Smooth muscle cell of the brain vasculature (primary cell): ENCODE measurements at places on chromosomes 13 and 19.

GRCh38 chr13:85148009-85148408 is 651.2 kb downstream of the SLITRK6 start:
- no peak for DNase-seq

DNA sequence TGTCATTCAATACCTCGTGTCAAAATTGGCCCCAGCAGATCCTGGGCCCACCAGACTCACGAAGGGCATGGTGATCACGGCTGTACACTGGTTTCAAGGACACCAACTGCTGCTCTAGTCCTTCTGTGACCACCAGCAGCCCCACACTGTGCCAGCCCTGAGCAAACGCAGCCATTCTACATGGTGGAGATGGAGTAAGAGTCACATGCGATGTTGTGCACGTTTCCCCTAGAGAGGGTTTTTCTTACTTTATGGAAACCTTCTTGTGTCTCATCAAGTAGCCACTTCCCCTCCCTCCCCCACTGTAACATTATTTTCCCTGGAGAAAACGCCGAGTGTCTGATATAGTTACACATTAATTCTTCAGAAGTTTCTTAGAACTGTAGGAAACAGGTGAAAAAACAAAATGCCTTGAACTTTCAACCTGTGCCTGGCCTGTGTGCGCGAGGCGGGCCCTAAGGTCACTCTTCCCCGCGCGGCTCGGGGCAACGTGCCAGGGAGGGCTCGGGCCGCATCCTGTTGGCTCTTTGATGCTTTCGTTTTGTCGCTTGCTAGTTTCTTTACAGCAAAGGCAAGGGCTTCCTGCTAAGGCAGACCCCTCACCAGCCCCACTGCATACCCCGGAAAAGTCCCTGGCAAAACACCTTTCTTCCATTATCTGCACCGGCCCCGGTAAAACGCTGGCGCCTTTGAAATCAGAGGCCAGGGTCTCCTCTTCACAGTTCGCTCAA is 44.6 kb downstream of the GGACT start:
- DNase-seq, result peak; percentile 86

- no peak for DNase-seq
Measured at GRCh38 chr13:71864094-71864985, 2.7 kb downstream of the DACH1 start.

GRCh38 chr13:24678151-24678550 is 2.1 kb upstream of the ATP12A start:
- DNase-seq, result no peak

- DNase-seq, result no peak
Measured at GRCh38 chr19:38274739-38275138, 10.4 kb downstream of the SPINT2 start.

- DNase-seq, result no peak
Measured at GRCh38 chr13:97441368-97441767, 7.4 kb downstream of the RAP2A start.

DNA sequence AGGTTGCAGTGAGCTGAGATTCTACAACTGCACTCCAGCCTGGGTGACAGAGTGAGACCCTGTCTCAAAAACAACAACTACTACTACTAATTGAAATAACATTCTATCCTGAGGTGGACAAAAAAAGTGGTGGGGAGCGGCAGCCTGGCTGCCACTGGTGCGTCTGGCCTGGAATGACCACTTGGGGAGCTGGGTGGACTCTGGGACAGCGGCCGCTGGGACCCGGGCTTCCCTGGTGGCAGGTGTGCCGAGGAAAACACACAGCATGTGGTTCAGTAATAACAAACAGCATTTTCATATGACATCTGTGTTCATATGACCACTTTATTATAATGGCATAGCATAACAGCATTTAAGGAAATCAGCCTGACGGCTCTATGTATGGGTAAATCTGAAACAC is 33.9 kb downstream of the TFDP1 start:
- DNase-seq, result no peak

DNA sequence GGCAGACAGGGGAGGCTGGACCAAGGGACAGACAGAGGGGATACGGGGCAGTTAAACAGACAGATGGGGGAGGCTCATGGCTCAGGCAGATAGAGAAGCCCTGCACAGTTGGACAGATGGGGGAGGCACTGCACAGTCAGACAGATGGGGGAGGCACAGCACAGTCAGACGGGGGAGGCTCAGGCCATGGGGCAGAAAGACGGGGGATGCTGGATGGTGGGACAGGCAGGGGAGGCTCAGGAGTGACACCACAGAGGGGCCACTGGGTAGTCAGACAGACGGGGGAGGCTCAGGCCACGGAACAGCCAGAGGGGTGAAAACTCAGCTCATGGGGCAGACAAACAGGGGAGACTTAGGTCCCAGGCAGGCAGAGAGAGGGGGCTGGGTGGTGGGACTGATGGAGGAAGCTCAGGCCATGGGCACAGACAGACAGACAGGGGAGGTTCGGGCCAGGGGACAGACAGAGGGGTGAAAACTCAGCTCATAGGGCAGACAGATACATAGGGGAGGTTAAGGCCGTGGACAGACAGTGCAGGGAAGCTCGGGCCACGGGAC is 886 bp downstream of the MFSD12 start:
- DNase-seq, result no peak

DNA sequence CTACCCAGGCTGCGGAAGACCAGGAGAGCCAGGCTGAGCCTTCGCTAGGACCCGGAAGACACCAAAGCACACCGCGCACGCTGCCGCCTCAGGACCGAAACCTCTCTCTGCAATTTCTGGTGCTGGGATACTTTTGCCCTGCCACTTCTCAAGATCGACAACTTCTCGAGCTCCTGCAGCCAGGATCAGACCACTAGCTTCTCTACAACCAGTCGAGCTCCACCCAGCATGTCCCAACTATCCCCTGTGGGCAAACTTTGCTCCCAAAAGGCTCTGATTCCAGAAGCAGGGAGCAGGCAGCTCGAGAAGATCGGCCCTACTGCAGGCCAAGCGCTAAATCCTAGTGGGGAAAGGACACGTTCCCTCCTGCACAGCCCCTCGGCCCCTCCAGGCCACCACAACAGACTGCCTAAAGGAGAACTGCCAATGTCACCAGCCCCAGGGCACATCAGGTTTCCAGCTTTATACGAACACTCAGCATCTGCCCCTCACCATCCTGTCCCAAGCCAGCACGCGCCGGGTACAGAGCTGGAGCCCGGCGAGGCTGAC is 979 bp downstream of the AKAP8 start:
- no peak for DNase-seq

DNA sequence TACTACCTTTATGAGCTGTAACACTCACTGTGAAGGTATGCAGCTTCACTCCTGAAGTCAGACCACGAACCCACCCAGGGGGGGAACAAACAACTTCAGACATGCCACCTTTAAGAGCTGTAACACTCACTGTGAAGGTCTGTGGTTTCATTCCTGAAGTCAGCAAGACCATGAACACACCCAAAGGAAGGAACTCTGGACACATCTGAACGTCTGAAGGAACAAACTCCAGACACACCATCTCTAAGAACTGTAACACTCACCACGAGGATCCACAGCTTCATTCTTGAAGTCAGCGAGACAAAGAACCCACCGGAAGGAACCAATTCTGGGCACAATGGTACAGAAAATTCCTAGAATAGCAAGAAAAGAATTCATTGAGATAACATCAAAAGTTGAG is 1796.5 kb upstream of the MIR17HG start:
- DNase-seq, result no peak

DNA sequence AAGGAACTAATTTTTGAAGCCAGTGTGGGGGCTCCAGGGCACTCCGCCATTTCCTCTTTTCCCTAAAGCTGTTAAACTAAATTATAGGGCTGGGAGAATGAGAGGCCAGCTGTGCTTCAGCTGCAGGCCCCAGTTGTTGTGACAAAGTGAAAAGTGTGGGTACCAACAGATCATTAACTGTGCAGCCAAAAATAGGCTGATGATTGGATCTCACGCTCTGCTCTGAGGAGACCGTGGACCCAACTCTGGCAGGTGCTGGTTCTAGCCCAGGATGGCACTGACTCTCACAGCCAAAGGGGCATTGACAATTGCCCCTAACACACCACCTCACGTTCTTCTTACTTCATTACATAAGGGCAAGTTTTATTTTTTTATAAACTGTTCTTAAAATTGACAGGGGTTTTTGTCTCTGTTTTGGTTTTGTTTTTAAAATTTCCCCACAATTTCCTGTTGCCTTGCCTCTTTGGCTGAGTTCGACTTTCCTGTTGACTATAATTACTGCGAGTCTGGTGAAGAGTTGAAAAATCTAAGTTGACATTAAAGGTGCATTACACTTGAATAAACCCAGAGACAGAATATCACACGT is 391.0 kb downstream of the FGF9 start:
- DNase-seq, result no peak

DNA sequence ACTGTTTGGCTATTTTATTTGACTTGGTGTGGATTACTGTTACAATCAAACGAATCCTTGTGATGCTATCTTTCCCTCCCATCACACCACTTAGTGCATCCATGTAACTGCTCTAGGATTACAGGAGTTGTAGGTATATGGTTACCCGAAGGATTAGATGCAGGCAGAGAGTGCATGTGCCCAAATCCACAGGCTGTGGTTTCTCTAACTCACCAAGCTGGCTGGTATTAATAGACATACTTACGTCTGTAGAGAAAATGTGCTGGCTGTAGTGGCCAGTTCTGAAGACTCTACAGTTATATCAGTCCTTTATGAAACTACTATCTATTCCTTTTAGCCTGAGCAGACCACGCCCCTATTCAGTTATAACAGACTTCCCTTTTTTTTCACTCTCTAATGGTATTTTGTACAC is 1.1 kb upstream of the HMGB1 start:
- DNase-seq, result no peak

DNA sequence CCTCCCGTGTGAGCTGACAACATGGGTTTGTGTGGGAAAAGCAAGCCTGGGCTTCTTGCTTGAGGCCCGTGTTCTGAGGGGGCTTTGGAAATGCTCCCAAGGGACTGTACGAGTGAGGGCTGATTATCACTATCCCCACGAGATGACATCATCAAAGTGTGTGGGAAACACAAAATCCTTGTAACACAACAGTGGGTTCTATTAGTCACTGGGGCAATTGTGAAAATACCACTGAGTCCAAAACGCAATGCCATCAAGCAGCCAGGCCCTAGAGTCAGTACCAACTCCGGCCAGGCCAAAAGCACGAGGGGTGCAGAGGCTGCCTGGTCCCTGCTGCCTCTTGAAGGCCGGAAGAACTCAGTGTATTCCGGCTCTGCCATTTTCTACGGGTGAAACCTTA is 29.6 kb downstream of the CAPS start:
- no peak for DNase-seq

DNA sequence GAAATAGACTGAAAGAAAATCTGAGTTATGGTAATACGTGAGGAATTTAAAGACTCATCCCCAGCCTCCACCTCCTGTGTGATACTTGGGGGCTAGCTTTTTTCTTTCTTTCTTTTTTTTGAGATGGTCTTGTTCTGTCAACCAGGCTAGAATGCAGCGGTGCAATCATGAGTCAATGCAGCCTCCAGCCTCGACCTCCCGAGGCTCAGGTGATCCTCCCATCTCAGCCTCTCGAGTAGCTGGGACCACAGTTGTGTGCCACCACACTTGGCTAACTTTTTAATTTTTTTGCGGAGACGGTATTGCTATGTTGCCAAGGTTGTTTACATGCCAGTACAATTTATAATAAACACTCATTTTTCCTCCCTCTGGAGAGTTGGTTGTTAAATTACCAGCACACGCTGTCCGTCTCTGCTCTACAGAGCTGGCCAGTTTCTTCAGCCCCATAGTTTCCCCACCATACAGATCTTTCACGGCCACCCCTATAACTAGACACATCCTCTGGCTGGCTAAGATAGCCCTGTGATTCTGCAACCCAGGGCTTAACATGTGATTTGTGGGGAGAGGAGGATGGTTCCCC is 4.8 kb downstream of the TNFSF9 start:
- DNase-seq, result no peak

- no peak for DNase-seq
Measured at GRCh38 chr13:34431827-34432581, 510.1 kb upstream of the NBEA start.

GRCh38 chr13:82749551-82749950 is 1132.7 kb downstream of the SLITRK1 start:
- DNase-seq, result no peak

DNA sequence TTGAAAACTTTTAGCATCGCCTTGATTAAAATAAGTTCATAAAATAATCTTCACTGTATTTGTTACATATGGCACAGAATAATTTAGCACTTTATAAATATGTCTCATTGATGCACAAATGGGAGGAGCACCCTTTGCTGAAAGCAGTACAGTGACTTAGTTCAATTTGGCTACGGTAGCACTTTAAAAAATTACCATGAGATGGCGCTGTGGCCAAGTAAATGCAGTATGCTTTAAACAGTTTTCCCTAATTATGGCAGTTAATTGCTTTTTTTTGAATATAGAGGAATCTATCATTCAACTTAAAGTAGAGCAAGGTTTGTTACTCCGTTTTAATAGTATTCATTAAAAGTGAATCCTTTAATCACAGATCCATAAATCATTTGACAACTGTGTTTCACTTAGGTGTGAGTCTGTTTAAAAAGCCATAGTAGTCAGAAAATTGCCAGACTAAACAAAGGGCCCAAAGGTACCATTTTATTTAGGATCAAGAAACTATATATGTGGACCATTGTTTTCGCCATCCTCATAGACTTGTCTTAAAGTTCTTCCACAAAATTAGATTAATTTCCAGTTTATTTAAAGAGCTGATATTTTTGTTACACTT is 34.7 kb upstream of the ESD start:
- DNase-seq, result peak; percentile 24

- no peak for DNase-seq
Measured at GRCh38 chr13:103134271-103134670, 68.1 kb upstream of the SLC10A2 start.

- no peak for DNase-seq
Measured at GRCh38 chr13:41909506-41909905, 51.4 kb downstream of the VWA8 start.

- DNase-seq, result no peak
Measured at GRCh38 chr19:12913011-12913561, 6.0 kb downstream of the SYCE2 start.

DNA sequence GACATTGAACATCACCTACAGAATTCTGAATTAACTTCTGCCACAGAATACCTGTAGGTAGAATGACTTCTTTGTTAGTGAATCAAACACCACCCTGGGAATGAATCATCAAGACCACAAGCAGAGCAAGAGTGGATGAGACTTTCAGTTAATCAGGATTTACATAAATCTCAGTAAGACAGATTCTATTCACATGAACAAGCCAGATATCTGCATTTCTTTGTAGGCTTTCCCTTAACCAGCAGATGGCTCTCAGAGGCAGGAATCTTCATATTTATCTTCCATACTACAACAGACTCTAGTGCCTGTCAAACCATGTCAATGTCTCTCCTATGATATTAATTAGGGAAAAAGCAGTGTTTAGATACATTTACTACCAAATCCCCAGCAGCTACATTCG is 412.1 kb downstream of the KLF12 start:
- peak; percentile 28 for DNase-seq

GRCh38 chr19:17394891-17395415 is 957 bp upstream of the CCDC194 start:
- no peak for DNase-seq

DNA sequence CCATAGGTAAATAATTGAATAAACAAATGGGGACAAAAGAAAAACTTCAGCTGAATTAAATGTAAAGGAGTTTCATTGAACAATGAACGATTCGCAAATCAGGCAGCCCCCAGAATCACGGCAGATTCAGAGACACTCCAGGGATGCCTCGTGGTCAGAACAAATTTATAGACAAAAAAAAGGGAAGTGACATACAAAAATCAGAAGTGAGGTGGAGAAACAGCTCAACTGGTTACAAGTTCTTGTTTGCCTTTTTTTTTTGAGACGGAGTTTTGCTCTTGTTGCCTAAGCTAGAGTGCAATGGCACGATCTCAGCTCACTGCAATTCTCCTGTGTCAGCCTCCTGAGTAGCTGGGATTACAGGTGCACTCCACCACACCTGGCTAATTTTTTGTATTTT is 5.7 kb downstream of the ZNF566 start:
- DNase-seq, result no peak
